Lung microvascular endothelial cell (primary cell): ENCODE measurements at places on chromosomes 7 and 10.

DNA sequence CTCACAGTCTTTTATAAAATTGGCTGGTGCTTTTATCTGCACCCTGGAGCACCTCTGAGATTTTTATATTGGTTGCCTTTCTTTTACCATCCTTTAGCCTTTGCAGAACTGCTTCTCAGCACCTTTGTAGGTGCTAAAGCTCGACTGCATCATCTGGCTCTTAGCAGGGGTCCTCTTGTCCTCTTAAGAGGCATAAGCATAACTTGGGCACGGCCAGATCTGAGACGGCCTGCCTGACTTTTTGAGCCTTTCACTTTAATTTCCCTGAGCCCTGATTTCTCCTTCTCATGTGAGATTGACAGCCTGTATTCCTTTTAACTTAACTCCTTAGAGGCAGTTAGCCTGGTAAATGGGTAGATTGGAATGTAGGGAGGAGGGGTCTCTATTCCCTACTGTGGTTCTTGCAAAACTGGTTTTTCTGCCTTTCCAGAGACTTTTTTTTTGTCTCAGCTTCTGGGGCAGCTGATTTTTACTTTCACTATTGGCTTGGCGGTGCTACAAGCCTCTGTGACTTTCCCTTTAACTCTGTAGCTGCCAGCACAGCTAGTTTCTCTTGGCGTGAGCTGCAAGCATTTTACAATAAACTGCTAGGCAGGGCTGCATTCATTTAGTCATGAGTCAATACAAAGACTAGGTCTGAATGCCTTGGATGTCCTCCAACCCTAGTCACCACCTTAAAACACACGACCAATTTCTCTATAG is 24.0 kb downstream of the ZPBP start:
- DNase-seq = peak; percentile 31

GRCh38 chr10:46299536-46300369 is 13.0 kb downstream of the ANTXRL start:
- DNase-seq = no peak

- no peak for DNase-seq
These were observed 258.5 kb downstream of the PTPRN2 start for GRCh38 chr7:158329014-158329610.

- no peak for DNase-seq
These were observed 47.4 kb downstream of the MTPN start for GRCh38 chr7:135929722-135930141.

- no peak for DNase-seq
These were observed 411 bp downstream of the AUTS2 start for GRCh38 chr7:69598487-69599285.

- DNase-seq = no peak
These were observed 108.8 kb upstream of the CDK1 start for GRCh38 chr10:60669501-60669900.
